Right kidney (tissue), 9 donors: ENCODE measurements at places on chromosomes 2 and 18.

- DNase-seq: no peak
Measured at GRCh38 chr2:201467666-201468065, 16.1 kb downstream of the STRADB start.

DNA sequence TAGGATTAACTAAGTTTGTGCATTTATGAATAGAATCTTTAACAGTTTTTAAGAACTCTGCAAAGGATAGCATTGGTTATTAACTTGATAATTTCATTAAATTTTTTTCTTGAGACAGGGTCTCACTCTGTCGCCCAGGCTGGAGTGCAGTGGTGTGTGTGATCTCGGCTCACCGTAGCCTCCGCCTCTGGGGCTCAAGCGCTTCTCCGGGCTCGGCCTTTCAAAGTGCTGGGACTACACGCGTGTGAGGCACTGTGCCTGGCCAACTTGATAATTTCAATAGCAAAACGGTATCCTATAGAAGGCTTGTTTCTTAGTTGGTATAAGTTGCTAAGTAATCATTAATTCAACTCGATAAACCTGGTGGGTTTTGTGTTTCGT is 38.0 kb downstream of the ADNP2 start:
- DNase-seq: no peak

- DNase-seq: no peak
Measured at GRCh38 chr2:209875270-209875669, 103.6 kb downstream of the UNC80 start.

GRCh38 chr2:46000660-46001059 is 296.5 kb upstream of the EPAS1 start:
- no peak for DNase-seq

DNA sequence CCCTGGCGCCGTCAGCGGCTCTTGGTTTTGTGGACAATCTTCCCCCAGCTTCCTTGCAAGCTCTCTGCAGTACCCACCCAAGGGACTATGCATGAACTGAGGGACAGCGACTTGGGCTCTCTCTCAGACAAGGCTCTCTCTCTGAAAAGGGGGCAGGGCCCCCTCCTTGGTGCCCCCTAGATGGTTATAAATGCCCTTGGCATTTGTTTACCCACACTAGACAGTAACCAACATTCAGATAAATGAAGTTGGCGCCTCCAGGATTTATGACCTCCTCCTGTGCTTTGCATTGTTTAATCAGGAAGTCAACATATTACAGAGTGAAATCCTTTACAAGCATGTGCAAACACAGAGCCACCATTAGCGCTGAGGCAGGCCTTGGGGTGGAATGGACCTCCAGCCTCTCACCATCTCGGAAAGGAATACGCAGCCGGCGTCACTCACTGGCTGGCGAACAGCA is 547.4 kb upstream of the ID2 start:
- peak; percentile 74 for DNase-seq

DNA sequence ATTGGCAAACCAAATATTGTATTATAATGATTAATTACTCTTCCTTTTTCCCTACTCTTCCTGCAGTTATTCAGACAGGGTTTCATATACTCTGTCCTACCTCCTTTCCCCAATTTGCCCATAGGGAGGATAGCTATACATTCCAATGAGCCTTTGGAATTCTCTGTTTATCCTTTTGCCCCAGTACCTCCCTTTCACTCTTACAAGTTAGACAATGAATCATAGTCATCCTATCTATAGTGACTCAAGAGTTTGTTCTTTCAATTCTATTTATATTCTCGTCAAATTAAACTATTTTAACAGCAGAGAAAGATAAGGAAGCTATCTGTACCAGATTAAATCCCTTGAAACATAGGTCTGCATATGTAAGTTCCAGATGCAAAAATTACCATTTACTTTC is 437.5 kb downstream of the NR4A2 start:
- no peak for DNase-seq

- no peak for DNase-seq
Measured at GRCh38 chr2:69149631-69150215, 136.7 kb downstream of the ANTXR1 start.

GRCh38 chr18:49955263-49955662 is 141.9 kb upstream of the ACAA2 start:
- DNase-seq: no peak

- DNase-seq: peak; percentile 57
Measured at GRCh38 chr18:59272891-59273758, at the start of gene RAX. Gene RAX, minus strand, starts transcription at chr18:59273454. Its CDS starts 248 bp downstream, at chr18:59273206.

DNA sequence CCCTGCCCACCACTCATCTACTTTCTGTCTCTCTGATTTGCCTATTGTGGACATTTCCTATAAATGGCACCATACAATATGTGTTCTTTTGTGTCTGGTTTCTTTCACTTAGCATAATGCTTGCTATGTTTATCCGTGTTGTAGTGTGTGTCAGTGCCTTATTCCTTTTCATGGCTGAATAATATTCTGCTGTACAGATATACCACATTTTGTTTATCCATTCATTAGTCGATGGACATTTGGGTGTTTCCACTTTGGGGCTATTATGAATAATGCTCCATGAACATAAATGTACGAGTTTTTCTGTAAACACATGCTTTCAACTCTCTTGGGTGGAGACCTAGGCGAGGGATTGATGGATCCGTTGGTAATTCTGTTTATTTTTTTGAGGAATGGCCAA is 15.6 kb downstream of the ARL4C start:
- no peak for DNase-seq

- DNase-seq: no peak
Measured at GRCh38 chr2:112488201-112488600, 6.2 kb downstream of the TTL start.

GRCh38 chr2:240966457-240966905 is 31.9 kb upstream of the SNED1 start:
- DNase-seq: no peak

DNA sequence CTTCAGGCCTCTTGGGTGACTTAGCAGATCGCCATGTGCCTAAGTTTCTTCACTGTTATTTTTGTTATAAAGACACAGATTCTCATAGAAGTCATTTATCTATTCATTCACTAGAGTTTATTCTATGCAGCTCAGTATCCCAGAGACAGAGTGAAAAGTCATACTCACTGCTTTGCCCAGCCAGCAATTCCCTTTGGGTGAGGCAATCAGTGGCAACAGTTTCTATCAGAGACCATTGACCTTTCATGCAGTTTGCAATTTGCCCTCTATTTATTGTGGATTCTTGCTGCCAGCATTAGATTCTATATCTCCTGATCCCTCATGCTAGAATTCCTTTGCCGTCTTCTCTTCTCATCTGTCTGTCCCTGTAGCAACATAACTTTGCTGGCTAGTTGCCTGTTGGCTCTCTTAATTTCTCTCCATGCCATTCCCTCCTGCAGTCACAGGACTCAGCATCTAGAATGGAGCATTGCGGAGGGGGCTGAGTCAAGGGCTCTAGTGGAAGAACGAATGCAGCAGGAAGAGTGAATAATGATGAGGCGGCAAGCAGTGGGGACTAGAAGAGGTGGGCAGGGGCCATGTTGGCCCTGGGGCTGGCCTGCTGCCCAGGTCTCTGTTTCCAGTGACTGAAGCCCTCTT is 12.2 kb downstream of the SLC9A4 start:
- no peak for DNase-seq

DNA sequence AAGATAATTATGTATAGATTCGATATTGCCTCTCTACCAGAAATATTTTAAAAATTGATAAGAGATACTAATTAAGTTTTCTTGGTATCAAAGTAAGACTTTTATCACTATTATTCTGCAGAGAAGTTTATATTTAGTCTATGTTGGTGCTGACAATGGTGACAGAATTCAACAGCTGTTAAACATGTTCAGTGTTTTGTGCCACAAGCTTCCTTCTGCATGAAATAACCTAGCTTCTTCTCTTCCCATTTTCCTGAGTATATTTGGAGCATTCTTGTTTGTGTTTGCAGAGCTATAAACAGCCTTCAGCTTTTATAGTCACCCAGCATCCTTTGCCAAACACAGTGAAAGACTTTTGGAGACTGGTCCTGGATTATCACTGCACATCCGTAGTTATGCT is 229.2 kb upstream of the RAB12 start:
- DNase-seq: no peak
